Small intestine (tissue), 16 donors: ENCODE measurements at places on chromosomes 11 and 22.

GRCh38 chr11:116881143-116881542 is 43.7 kb upstream of the APOA1 start:
- no peak for DNase-seq

DNA sequence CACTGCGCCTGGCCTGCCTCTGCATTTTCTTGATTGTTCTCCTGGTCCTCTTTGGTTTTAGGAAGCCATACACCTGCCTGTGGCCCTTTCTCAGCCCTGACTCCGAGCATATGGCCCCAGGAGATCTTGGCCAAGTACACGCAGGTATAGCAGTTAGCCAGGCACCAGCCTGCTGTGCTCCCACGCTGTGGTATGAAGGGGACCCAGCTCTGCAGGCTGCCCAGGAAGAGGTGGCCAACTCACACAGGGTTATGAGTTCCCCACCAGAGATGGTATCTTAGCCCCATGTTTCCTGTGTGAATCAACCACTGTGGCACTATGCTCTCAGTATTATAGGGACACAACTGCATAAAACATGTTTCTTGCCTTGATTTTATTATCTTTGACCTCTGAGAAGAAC is 31.1 kb downstream of the SGSM3 start:
- DNase-seq: no peak

DNA sequence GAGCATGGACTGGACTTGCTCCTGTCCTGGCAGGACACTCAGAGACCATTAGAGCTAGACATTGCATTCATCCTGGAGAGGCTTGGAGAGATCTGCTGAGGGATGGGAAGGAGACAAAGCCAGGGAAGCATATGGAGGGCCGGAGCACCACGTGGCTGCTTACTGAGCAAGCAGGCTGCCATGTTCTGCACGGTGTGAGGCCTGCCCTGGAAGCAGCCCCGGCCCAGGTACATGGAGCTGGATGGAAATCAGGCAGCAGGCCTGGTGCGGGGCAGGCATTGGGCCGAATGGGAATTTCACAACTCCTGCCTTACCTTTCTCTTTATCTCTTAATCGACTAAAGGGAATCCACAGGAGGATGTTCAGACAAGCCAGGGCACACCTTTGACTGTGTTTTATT is 371.5 kb downstream of the OPCML start:
- no peak for DNase-seq

DNA sequence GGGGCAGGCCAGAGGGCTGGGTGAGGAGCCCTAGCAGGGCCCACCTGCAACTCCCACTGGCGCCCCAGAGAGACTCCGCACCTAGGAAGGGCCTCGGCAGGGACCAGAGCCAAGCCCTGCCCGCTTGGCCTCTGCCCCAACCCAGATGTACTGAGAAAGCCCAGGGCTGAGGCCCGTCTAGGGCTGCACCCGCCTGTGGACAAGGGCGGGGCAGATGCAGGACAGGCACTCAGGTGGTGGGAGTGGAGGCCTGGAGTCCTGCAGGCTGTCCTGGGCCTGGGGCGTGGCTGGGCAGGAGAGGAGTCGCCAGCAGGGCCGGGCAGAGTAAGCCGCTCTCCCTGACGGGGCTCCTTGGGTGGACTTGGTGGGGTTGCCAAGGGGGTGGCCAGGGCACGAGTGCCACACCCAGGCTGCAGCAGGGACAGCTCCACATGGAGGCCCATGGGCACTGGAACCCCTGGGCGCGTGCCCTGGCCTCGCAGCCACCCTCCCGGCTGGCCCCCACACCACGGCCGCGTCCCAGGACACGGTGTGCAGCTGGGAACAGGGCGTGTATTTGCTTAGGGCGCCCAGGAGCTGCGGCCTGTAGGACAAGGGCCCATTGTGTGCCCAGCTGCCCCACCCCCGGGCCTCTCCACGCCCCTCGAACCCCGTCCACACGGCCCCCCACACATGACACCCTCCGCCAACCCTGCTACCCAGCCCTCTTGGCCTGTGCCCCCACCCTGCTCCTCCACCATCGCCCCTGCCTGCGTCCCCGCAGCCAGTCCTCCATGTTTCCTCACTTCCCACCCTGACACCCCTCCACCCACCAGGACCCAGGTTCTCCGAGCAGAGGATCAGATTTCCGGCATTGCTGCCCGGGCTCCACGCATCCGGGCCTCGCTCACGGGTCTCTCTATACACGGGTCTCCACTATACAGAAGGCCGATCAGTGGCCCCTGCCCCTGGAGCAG is 11.3 kb upstream of the PIM3 start:
- peak; percentile 96 for DNase-seq

DNA sequence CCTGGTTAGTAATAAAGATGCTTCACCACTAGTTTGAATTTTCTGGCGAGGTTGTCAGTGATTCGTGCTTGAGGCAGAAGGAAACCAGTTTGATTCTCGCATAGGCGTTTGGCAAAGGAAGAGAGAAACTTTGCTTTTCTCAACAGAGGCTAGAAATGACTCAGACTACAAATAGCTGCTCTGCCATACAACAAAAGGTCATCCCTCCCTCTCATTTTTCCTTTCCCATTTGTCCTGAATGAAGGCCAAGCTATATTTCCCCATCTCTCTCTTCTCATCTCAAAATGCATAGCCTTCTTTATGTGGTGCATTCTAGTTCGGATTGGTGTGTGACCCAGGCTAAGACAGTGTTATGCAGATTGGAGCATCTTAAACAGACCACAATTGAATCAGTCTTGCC is 741.4 kb downstream of the NTM start:
- no peak for DNase-seq

- DNase-seq: no peak
Measured at GRCh38 chr11:2750682-2751522, 51.1 kb upstream of the KCNQ1OT1 start.

DNA sequence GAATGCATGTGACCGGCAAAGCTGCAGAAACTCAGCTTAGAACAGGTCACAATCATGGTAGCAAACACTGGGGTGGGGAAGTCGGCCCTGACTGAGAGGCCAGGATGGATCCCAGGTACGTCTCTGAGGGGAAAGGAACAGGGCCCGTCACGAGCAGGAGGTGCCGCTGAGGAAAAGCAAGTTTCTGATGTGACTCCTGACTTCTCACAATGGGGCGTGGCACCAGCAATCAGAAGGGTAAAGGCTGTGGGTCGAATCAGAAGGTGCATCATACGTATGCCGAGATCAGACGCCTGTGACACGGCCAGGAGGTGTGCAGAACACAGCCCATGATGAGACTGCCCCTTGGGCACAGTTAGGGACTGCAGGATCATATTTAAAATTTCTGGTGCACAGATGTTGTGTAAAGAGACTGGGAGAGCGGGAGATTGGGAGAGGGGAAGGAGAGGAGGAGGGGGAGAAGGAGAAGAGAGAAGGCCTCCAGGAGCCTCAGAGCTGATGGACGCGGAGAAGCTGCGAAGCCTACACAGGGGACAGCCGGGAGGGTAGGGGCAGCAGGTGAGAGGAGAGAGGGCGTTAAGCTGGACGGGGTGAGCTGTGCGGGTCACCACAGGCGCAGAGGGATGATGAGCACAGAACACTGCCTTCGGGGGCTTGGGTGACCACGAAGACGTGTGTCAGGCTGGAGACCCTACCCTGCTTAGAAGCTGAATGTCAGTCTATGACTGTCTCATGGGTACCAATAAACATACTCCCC is 30.7 kb downstream of the KRTAP5-5 start:
- DNase-seq: no peak

GRCh38 chr11:70040452-70040851 is 37.7 kb upstream of the ANO1 start:
- no peak for DNase-seq

GRCh38 chr11:36741515-36741914 is 143.5 kb upstream of the RAG2 start:
- no peak for DNase-seq

DNA sequence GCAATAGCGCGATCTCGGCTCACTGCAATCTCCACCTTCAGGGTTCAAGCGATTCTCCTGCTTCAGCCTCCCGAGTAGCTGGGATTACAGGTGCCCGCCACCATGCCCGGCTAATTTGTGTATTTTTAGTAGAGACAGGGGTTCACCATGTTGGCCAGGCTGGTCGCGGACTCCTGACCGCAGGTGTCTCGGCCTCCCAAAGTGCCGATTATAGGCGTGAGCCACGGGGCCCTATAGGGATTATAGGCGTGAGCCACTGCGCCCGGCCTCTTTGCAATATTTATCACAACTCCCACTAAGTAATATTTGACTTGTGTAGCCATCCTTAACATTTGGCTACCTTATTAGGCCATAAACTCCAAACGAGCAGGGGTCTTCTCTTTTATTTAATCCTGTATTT is 879 bp upstream of the CUL5 start:
- no peak for DNase-seq

- DNase-seq: no peak
Measured at GRCh38 chr11:78399136-78399535, 18.5 kb downstream of the GAB2 start.

DNA sequence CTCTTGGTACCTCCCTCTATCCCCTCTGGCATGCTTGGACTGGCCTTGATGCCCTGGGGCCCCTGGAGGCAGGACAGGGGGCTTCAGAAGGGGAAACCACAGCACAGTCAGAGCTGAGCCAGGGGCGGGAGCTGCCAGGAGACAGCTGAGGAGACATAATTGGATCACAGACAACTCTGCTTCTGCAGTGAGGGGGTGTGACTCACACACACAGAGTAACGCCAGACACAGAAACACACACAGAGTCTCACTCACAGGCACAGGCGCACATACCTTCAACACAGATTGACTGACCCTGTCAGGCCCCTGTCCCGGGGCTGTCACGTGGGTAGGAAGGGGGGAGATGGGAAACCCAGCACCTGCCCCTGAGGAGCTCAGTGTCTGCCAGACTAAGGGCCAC is 20.6 kb downstream of the STARD10 start:
- DNase-seq: no peak

GRCh38 chr11:126874831-126875230 is 125.7 kb downstream of the KIRREL3 start:
- no peak for DNase-seq

DNA sequence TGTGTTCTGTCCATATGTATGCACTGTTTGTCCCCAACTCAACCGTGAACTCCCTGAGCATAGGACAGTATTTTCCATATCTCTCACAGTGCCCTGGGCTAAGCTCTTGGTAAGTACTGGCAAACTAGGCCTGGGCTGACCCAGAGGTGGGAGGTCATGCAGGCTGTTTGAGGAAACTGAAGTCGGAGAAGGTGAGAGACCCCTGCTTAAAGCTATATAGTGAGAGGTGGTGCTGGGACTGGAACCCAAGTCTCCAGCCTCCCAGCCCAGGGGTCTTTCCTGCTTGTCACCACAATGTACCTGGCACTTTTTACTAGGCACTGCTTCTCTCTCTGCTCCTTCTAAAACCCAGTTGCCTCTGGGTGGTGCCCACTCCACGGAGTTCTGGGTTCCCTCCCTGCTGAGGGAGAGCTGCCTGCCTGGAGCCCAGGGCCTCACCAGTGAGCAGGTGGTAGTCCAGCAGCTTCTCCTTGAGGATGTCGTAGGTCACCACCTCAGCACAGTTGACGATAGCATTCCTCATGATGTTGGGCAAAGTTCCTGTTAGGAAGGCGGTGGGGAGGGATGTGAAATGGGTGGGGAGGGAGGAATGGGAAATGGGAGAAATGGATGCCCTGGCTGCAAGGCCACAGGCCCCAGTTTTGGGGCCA is 4.7 kb downstream of the UCP3 start:
- no peak for DNase-seq

- DNase-seq: peak; percentile 74
Measured at GRCh38 chr11:94549146-94549545, 5.4 kb downstream of the FUT4 start.

GRCh38 chr11:65217441-65218423 is 36.0 kb downstream of the CAPN1 start:
- DNase-seq: no peak

DNA sequence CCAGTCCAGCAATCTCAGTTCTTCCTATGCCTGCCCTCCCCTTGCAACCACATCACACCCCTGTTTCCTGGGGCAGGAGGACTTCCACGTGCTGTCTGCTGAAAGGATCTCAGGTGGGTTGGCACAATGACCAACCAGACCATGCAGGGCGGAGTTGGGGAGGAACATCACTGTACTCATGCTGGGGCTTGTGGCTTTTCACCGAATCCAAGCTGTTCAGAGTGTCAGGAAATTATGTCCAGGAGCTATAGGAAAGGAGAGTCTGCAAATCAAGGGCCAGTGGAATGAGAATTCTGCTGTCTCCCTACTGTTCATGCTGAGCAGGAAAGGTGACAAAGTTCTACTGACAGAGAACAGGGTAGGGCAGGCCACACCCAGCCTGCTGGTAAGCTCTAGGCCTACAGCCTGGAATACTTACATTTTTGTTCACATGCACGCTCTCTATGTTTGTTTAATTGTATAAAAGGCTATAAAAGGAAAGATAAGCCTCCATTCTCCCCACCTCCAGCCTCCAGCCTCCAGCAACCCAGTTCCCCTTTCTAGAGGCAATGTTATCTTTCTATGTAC is 1.7 kb upstream of the PLAAT2 start:
- peak; percentile 90 for DNase-seq

DNA sequence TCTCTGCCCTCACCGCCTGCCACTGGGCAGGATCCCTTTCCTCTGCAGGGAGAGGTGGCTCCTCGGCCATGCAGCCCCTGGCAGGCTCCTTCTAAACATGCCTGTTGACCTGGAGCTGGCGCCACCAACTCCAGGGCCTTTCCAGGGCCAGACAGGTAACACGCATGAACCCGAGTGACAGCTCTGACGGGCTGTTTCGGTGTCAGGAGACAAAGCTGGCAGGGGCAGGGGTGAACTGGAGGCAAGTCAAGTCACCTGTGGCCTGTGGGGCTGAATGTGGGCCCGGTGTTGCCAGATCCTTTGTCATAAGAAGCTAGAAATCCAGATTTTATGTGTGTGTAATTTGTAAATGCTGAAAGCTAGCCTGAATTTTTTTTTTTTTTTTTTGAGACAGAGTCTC is 11.3 kb downstream of the C22orf23 start:
- DNase-seq: no peak

DNA sequence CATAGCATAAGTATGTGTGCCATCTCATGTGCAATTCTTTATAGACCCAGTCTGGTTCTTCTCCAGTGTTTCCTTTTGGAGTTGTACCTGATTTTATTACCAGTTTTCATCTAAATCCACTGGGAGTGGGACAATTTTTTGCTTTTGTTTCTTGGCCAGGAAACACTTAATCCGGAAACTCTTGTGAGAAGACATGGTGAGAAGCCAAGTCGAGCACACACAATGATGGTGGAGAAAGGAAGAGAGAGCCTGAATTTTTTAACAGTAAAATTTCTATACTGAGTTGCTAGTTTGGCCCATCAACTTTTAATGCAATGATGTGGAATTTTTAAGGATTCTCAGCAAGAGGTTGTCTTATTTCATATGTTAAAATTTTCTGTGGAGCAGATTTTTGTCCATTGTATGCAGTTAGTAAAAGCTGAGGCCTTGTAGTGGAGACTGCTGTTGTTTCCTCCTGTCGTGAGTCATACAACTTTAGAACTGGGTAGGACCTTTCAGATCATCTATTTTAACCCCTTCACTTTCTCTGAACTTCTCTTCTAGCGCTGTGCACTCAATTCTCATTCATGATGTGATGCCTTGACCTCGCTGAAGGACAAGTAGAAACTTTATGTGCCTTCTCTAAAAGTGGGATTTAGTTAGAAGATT is 17.1 kb downstream of the FAR1 start:
- DNase-seq: no peak

DNA sequence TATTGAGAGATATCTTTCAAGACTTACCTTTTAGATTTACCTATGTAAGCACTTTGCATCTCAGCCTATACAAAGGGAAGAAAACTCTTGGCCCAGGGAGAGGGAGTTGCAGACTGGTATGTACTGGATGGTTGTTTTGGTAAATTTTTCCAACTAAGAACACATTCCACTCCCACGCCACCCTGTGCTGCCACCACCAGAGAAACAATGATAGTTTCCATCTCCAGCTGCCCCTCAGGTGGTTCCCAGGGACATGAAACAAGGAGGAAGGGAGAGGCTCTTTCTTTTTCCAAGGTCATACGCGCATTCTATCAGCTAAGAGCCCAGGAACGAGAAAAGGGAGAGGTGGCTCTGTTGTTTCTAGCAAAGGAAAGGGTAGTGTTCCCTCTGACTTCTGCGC is 34.4 kb downstream of the CCDC34 start:
- no peak for DNase-seq
